ENCODE measurements at places on chromosomes 16 and 17.
A peak's percentile ranks its signal among the peaks of the same experiment; 100 is the strongest.

DNA sequence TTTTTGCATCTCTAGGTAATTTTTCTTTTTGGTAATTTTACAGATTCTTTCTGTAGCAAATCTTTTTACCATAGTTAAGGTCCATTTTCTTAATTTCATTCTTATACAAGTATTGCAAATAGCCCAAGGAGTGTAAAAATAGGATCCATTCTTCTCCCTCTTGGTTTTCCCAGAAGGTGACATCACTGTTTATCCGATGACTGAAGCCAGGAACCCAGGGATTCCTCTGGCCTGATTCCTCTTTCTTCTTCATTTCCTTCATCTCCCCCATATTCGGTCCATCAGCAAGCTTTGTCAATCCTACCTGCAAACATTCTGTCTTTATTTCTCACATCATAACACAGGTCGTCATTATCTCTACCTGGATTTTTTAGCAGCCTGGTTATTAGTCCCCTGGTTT is 5.3 kb downstream of the RBBP6 start:
- peak; percentile 33 for DNase-seq

GRCh38 chr17:82524540-82524939 is 5.0 kb downstream of the FOXK2 start:
- no peak for DNase-seq

DNA sequence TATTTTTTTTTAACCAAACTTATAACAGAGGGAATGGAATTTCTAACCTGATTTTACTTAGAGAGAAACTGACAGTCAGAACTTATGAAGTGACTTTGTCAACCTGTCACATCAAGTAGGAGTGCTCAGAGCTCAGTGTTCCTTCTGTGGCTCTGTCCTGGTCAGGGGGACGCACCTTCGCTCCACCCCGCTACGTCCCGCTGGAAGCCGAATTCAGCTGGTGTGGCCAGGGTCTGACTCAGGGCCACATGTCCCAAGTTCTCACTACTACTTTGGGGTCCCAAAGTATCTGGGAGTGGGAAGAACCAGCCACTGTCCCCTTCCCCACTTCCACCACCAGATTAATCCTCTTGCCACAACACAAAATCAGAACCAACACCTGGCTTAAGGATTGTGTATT is 51.4 kb downstream of the C16orf78 start:
- no peak for DNase-seq

DNA sequence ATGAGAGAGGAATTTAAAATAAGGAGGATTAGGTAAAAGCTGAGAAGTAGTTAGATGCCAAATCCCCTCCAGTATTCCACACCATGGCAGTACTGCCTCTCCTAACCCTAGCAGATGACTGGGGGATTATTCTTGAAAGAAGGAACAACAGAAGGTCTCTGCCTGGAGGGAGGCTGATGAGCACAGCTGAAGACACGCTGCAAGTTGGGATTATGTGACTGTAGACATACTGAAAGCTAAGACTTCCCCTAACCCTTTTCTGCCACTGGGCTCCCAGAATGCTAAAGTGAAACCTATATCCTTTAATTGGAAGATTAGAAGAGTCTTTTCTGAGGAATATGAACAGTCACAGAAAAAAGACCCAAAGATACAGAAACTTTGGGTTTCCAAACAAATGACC is 27.7 kb upstream of the SLC46A1 start:
- no peak for DNase-seq

DNA sequence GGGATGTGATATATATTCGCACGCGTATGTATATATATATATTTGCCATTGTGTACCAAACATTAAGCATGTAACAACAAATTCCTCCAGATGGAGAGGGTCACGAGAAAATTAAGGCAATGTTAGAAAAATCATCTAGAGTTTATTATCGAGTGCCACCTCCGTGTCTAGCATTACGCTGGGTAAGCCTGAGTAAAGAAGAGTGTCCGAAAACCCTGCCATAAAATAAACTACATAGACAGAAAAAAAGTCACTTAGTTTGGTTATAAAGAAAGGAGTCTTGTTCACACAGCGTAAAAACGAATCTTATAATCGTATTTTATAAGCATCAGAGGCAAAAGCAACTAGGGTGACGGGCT is 644 bp upstream of the RHOT1 start:
- no peak for DNase-seq

GRCh38 chr17:33967608-33968349 is 287.3 kb upstream of the CCL2 start:
- no peak for DNase-seq

GRCh38 chr16:22314661-22315626 is 17.7 kb downstream of the POLR3E start:
- DNase-seq, result no peak

GRCh38 chr17:3695723-3696411 is at the start of gene P2RX5:
Gene P2RX5 (minus strand): TSS chr17:3696155. CDS start chr17:3696005, 150 bp downstream.
- peak; percentile 42 for DNase-seq

GRCh38 chr16:72657164-72657563 is 390.8 kb downstream of the ZFHX3 start:
- DNase-seq, result no peak

DNA sequence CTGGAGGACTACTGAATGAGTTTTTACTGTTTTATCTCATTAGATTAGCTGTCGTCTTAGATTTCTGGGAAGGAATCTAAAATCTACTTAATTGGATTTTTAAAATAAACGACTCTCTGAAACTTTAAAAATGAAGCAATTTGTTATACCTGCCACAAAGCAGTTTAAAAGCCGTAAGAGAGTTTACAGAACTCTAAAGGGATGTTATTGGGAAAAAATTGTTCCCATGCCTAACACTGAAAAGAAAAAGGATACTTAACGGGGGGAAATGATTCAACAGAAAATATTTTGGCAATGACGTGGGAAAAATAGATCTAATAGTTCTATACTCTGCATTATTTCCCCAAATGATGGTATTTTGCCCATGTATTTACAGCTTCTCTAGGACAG is 27.0 kb downstream of the ARHGAP17 start:
- DNase-seq, result no peak

DNA sequence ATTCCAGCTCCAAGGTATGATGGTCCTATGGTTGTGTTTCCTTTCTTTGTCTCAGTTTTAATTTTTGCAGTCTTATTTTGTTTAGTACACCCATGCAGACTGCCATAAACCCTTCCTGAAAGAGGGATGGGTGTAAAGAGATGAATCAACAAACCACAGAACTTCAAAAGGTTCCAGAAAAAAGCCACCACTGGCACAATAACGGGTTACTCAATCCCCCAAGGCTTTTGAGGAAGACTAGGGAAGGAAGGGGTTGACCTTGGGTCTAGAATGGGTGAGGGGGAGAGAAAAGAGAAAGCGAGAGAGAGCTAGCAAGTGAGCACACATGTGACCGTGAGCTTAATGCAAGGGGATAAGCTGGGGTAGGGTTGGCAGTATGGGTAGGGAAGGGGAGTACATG is 168.1 kb downstream of the XYLT1 start:
- DNase-seq, result peak; percentile 12

DNA sequence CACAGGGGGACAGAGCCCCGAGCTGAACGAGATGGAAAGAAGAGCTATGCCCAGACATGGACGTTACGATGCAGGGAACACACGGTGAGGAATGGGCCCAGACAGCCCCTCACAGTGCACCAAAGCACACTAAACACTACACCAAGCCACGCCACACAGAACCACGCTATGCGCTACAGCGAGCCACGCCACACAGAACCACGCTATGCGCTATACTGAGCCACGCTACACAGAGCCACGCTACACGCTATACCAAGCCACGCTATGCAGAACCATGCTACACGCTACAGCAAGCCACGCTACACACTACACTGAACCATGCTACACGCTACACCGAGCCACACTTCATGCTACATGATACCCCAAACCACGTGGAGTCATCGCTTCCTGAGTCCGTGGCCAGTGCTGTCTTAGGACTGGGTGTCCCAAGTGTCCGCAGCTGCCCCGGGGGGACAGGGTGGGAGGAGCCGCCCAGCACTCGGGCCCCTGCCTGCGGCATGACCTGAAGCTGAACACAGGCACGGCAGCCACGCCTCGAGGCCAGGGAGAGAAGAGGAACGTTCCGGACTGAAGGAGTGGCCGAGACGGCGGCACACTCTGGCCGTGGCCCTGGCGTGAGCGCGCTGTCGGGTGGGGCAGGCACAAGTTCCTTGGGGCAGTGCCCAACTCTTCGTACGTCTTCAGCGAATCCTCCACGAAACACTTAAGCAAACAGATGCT is 61.3 kb downstream of the LMF1 start:
- DNase-seq, result no peak

DNA sequence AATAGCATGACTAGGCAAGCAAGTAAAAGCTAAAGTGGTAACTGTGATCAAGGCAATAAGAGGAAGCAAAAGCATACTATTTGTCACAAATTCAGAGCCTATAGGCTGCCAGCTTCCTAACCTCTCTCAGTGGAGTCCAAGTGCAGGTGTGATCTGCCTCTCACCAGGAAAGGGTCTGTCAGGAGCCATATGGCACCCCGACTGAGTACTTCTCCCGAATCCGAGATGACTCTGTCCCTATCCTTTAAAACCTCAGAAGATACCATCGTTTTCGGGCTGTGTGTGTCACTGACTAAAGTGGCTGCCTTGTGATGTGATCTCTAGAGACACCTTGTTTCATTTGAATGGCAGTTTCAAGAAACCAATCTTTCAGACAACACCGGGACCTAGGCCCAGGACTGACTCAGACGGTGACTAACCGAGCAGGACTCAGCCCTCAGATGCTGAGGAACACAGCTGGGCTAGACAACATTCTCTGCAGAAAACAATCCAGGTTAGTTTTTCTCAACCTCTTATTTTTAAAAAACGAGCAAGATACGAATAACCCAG is 63.6 kb downstream of the SMG6 start:
- peak; percentile 93 for DNase-seq

GRCh38 chr16:9929313-9929712 is 252.9 kb downstream of the GRIN2A start:
- no peak for DNase-seq

GRCh38 chr17:5526821-5527598 is 40.6 kb downstream of the MIS12 start:
- DNase-seq, result peak; percentile 95

DNA sequence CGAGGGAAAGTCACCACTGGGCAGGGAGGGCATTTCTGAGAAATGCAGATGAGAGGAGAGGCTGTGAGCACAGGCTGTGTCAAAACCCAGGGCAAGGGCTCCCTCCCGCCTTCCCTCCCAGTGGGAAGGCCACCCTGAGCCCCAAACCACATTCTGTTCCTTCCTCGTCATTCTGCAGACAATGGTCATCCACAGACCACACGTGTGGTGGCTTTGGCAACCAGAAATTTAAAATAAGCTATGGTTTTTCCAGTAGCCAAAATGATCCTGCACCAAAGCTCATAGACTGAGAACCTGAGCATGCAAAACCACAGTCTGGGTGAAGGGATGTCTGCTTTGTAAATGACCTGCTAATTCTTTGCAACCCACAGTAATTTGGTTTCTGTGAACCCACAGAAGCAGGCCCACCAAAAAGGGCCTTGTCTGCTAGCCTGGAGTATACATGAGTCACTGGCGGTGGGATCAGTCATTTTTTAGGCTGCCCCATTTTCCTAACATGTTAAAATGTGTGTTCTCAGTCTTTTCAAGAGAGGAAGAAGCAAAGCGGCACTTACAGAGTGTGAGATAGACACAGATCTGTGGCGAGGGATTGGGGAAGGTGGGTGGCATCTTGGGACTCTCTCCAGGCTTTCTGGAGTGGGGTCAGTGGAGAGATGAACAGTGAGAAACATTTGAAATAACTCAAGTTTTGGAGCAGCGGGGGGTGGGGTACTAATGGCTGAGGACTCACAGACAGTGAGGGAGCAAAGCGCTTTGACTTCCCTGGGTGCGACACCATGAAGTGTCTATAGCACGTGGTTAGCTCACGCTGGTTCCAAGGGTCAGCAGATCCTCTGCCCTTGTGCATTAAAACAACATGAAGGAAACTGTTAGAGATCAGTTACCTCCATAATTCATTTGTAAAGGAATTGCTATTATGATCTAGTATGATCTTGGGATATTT is 20.5 kb downstream of the GRB7 start:
- peak; percentile 94 for DNase-seq

DNA sequence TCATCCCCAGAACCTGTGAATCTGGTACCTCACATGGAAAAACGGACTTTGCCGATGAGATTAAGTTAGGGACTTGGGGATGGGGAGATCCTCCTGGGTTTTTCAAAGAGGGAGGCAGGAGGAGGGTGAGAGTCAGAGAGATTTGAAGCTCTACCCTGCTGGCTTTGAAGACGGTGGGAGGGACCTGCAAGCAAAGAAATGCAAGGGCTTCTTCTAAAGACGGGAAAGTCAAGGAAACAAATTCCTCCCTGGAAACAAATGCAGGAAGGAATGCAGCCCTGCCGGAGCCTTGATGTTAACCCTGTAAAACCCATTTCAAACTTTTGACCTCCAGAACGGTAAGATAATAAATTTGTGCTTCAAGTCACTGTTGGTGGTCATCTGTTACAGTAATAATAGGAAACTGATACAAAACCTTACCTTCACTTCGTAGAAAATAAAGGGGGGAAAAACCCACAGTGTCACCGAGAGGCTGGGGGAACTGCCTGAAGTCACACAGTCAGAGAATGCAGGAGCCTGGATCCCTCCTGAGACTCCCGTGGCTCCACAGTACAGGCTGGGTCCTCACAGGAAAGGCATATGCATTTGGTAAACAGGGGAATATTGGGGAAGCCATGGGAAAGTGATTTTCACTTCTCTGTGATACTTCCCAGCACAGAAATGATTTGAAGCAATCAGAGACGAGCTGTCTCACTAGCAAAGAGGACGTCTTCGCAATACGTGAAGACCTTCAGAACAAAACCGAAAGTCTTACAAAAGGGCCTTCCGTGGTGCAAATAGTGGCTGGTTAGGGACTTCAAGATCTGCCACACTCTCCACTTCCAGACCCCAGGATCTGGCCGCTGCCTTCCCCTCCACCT is 58.9 kb upstream of the CLEC3A start:
- peak; percentile 29 for DNase-seq

DNA sequence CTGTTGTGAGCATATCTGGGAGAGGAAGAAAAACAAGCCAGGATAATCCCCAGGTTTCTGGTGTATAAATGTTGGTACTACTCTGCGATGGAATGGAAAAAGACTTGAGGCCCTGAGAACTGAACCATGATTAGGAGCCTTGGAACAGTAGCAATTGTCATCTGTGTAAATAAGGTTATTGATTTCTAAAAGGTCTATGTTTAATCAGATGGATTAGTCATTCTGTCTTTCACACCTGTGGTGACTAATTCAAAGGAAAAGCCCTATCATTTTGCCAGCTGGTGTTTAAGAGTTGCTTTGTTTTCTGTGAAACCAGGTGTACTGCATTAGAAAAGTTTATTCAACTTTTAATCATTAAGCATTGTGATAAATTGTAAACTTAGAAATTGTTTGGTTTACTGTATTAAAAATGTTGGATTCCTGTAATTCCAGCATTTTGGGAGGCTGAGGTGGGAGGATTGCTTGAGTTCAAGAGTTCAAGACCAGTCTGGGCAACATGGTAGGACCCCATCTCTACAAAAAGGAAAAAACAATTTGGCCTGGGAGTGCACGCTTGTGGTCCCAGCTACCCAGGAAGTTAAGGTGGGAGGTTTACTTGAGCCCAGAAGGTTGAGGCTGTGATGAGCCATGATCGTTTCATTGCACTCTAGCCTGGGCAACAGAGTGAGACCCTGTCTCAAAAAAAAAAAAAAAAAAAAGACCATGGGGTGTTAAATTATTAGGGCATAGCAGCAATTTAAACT is 29.0 kb upstream of the KPNB1 start:
- DNase-seq, result no peak

GRCh38 chr16:80741724-80742123 is 62.7 kb downstream of the CDYL2 start:
- no peak for DNase-seq

- DNase-seq, result no peak
These were observed 2.8 kb downstream of the MYCBPAP start for GRCh38 chr17:50511058-50511457.

GRCh38 chr16:67733734-67734470 is 14.8 kb upstream of the GFOD2 start:
- DNase-seq, result no peak
